Stimulated activated memory B cell treated with anti-CD40 and anti-IgM and Interleukin-4, amounts not matched to agents 10 μg/mL and 1 μg/mL and 100 μg/mL, for 72 hours (primary cell): ENCODE measurements at places on chromosomes 6 and 20.

- H3K36me3 ChIP-seq, result no peaks in the 10 kb centered on the region
- ATAC-seq, result no peak
- H3K27me3 ChIP-seq, result no peaks in the 10 kb centered on the region
- no peaks in the 10 kb centered on the region for H3K4me1 ChIP-seq
These were observed 732.1 kb downstream of the EPHA7 start for GRCh38 chr6:92687278-92687677.

DNA sequence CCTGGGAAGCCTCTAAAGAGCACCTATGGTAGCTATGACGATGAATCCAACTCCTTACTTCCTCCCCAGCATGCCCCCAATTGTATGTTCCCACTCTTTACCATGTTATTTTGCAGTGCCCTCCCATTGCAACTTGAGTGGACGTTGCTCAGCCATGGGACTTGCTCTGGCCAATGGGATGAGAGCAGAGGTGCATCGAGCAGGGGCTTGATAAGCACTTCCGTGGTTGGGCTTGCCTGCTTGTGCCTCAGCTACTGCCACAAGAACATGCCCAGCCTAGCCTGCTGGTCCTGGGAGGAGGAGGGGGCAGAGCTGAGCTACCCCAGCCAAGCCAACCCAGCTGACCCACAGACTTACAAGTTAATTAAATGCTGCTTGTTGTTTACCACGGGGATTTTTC lies 71.1 kb upstream of the CTNNBL1 start:
- H3K36me3 ChIP-seq, result no peaks in the 10 kb centered on the region
- no peaks in the 10 kb centered on the region for H3K4me1 ChIP-seq
- H3K27me3 ChIP-seq, result peaks cover 51% of the 10 kb centered on the region
- H3K27ac ChIP-seq, result no peak overlapping the region
- no peak for ATAC-seq

DNA sequence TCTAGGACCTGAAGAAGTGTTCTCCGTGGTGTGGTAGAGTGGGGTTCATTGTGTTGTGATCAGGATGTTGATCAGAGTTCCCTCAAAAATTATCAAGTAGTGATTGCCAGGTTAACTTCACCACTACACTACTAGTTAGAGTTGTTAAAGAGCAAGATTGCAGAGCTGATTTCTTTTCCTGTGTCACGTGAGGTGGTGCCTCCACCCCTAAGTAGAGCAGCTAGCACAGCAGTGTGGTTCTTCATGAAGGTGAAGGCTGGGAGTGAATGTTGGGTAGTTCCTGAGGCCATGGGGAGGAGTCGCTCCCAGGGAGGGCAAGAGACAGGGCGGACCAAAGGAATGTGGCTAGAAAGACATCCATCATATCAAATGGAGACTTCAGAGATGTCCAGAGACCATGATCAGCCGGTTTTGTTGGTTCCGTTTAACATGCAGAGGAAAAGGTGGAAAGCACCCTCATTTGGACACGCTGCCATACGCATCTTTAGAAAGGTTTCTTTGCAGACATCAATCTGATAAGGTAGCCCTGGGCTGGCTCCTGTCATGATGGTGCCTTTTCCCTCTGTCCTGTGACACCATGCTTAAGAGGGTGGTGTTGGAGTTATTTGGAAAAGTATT lies 79.2 kb upstream of the IYD start:
- H3K27me3 ChIP-seq, result peaks cover 47% of the 10 kb centered on the region
- no peak overlapping the region for H3K27ac ChIP-seq
- no peaks in the 10 kb centered on the region for H3K4me1 ChIP-seq

GRCh38 chr20:56440346-56441007 lies 27.9 kb upstream of the RTF2 start:
- peaks cover 1% of the 10 kb centered on the region for H3K27me3 ChIP-seq
- H3K4me3 ChIP-seq, result no peak overlapping the region
- no peak overlapping the region for H3K27ac ChIP-seq
- peaks cover 19% of the 10 kb centered on the region for H3K4me1 ChIP-seq
- no peaks in the 10 kb centered on the region for H3K36me3 ChIP-seq

DNA sequence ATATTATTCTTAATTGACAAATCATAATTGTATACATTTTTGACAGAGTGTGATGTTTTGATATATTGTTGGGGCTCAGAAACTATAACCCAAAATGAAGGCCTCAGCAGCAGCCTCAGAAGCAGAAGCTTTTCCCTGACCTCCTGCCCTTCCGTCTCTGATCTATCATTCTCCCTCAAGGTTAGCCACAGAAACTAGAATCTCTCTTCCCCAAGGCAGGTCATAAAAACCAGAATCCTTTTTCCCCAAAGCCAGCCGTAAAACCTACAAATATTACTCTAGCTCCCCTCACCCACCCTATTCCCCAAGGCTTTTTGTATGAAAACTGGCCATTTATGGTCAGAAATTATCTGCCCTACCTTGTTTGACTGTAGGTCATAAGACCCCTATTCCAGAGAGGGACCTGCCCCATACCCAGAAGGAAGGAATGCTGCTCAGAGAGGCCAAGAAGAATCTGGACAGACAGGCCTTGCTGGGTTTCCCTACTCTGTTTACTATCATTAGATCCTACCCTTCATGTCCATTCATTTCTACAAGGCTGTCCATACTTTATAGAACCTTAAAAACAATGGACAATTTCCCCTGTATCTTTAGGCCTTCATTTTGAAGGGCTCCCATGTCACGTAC lies 14.5 kb downstream of the OR2B2 start:
- no peak for ATAC-seq
- H3K36me3 ChIP-seq, result no peaks in the 10 kb centered on the region
- peaks cover 16% of the 10 kb centered on the region for H3K4me1 ChIP-seq
- H3K4me3 ChIP-seq, result no peak overlapping the region
- H3K27me3 ChIP-seq, result no peaks in the 10 kb centered on the region

DNA sequence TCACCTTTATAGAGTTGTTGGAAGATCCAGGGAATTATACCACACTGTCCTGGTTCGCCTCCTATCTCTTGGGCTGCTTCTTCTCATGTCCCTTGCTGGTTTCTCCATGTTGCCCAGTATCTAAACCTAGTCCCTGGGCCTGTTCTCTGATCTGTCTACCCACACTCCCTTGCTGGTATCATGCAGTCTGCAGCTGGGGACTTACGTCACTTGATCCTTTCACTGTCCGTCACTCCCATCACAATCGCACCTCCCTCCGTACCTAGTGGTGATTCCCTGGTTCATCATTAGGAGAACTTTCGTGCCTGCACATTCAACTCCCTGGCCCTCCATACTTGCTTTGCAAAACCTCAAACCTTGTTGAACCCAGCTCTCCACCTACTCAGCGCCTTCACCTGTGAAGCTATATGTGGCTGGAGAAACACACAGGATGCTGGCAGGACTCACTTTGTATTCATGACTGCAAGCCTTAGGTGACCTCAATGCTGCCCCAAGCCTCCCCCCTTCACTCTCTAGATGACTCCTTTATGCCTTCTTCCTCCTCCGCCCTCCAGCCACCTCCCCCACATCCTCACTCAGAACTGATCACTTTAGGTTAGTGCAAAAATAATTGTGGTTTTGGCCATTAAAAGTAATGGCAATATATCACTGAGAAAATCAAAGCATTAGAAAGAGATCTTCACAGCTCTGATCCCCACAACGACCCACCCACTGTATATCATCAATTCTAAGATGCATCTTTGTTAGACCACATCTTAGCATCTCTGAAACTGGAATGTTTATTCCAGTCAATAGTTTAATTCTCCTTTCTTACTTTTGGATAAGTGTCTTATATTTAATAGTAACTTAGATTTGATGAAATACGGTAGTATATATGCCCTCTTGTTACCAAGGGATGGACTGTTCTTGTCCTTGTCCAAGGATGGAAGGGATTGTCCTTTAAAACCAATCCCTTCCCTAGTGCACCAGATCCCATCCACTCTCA lies 26.4 kb downstream of the GDAP1L1 start:
- peaks cover 17% of the 10 kb centered on the region for H3K36me3 ChIP-seq
- peak; percentile 82 for ATAC-seq
- H3K4me1 ChIP-seq, result no peaks in the 10 kb centered on the region
- no peaks in the 10 kb centered on the region for H3K27me3 ChIP-seq

DNA sequence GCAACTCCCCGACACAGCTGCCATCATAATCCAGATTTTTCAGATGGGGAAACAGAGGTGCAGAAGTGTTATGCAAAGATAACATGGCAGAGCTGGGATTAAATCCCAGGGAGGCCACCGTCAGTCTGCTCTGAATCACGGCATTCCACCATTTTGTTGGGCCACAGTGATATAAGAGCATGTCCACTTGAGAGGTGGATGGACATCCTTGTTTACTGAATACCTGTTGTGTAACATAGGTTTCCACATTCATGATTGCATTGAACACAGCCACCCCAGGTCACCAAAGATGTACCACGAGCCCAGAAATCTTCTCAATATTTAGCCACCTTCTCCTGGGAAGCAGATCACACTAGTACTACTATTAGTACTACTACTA lies 191.5 kb downstream of the LRFN2 start:
- no peaks in the 10 kb centered on the region for H3K36me3 ChIP-seq
- H3K4me3 ChIP-seq, result no peak overlapping the region
- H3K27me3 ChIP-seq, result no peaks in the 10 kb centered on the region
- no peaks in the 10 kb centered on the region for H3K4me1 ChIP-seq

DNA sequence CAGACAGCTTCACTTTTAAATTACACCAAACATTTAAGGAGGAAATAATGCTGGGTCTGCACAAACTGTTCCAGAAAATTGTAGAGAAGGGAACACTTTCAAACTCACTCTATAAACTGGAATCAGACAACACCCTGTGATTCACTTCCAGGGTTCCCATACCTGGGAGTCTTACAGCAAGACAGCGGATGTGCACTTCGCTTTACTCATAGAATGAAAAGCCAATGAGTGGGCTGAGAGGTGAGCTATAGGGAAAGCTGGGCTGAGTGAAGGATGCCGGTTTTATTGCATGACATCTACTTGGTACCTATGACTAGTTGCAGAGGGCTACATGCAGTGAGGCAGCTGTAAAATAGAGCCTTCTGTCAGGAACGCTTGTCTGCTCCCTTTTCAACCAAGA lies 152.1 kb downstream of the FNDC1 start:
- no peak for ATAC-seq
- no peak overlapping the region for H3K27ac ChIP-seq
- H3K4me3 ChIP-seq, result no peak overlapping the region
- H3K4me1 ChIP-seq, result no peaks in the 10 kb centered on the region
- no peaks in the 10 kb centered on the region for H3K27me3 ChIP-seq

DNA sequence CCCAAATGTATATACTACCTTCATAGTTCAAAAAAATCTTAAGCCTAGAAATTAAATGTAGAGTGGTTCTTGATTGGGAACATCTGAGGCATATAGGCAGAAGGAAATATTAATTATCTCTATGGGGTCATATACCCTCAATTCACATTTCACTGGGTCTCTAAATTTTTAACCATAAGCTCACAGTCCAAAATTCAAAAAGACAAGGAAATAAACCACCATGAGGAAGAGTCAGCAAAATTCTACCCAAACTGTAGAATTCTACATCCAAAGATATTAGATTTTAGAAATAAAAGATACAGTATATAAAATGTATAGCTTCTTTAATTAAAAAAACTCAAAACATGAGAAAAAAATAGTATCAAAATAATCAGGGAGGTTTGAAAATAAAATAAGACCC lies 15.5 kb downstream of the LY86 start:
- H3K4me1 ChIP-seq, result peaks cover 50% of the 10 kb centered on the region
- no peak overlapping the region for H3K4me3 ChIP-seq
- H3K27me3 ChIP-seq, result no peaks in the 10 kb centered on the region

DNA sequence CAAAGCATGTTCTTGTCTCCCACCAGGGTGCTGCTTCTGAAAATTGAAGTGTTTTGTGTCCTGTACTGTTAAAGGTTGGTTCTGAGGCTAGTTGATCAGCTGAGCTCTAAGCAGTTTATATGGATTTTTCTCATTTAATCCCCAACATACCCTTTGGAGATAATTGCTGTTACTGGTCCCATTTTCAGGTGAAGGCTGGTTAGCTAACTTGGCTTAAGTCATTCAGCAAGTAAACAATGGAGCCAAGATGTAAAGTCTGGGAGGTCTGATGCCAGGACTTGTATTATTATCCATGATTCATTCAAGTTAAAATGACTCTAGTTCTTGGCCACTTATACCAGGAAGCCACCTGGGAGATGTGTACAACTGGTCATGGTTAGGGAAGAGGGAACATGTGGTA lies 42.5 kb upstream of the FERMT1 start:
- H3K4me3 ChIP-seq, result no peak overlapping the region
- no peaks in the 10 kb centered on the region for H3K36me3 ChIP-seq
- H3K27ac ChIP-seq, result no peak overlapping the region
- no peaks in the 10 kb centered on the region for H3K4me1 ChIP-seq

DNA sequence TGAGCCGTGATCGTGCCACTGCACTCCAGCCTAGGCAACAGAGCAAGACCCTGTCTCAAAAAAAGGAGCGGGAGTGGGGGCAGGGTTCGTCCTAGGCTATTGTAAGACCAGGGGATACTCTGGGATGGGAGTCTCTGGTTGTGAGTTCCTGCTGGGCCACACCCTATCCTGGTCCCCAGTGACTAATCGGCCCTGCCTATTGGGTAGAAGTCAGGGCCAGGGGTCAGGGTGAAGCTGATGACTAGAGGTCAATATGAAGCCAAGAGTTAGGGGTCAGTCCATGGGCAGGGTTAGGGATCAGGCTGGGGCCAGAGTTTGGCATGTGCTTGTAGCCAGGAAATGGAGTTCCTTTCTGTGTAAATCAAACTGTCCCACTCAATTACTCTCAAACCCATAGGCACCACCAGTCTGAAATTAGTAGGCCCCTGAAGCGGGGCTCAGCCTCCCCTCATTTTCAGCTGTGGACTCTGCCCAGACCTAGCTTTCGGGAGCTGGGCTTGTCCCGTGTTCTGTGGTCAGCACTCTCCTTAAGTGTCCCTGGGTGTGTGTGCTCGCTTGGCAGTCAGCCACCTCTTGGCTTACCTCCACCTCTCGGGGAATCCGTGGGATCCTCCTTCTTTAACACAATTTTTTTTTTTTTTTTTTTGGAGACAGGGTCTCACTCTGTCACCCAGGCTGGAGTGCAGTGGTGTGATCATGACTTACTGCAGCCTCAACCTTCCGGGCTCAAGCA lies 1.8 kb downstream of the HSPA12B start:
- no peak overlapping the region for H3K27ac ChIP-seq
- ATAC-seq, result no peak
- peaks cover 42% of the 10 kb centered on the region for H3K27me3 ChIP-seq
- no peak overlapping the region for H3K4me3 ChIP-seq
- H3K4me1 ChIP-seq, result no peaks in the 10 kb centered on the region
- no peaks in the 10 kb centered on the region for H3K36me3 ChIP-seq

DNA sequence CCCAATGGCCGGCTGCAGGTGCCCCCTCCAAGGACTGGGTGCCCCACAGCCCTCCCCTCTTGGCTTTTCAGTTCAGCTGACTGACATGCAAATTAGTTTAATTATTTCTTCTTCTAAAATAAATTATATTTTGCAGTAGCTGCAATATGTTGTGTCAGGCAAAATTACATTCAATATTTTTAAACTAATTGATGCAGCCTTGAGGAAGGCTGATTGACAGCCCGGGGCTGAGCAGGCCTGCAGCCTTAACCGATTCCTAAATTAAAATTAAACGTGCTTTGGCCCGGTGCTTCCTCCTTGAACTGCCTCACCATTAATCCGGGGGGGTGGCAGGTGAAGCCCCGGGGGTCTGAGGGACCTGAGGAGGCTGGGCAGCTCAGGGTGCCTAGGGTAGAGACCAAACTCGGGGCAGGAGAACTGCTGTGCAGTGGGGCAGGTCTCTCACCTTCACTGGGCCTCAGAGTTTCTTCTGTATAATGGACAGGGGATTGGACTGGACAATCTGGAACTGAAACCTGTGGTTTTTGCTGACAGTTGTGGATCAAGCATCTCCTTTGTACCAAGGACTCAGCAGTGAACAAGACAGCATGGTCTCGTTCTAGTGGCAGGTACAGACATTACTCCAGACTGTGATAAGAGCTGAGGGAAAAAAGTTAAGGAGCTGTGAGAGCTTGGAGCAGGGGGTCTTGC lies 72.5 kb downstream of the CD40 start:
- no peaks in the 10 kb centered on the region for H3K36me3 ChIP-seq
- ATAC-seq, result no peak
- H3K27me3 ChIP-seq, result peaks cover 43% of the 10 kb centered on the region
- no peak overlapping the region for H3K4me3 ChIP-seq
- peaks cover 5% of the 10 kb centered on the region for H3K4me1 ChIP-seq
